Activated CD8-positive, alpha-beta memory T cell treated with anti-CD3 and anti-CD28 coated beads for 1 hour (primary cell): ENCODE measurements at places on chromosomes 3 and 15.

GRCh38 chr15:52361975-52362494 is 66.4 kb upstream of the MYO5C start:
- no peak for DNase-seq

GRCh38 chr15:36449084-36449661 is 130.3 kb upstream of the CDIN1 start:
- no peak for DNase-seq

DNA sequence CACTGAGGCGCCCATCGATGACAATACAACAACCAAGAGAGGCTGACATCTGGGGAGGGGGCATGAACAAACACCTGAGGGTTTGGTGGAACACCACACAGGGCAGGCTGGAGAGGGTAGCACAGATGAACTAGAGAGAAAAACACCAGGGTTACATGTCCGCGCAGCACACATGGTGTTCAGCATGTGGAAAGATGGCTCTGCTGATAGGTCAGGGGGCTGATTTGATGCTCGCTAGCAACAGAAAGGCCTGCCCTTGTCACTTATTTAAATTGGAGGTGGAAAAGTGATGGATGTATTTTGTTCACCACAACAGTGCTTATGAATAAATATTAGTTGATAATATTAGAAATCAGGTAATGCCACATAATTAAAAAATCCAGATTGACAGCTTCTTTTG is 67.5 kb downstream of the FRMD4B start:
- DNase-seq, result no peak

DNA sequence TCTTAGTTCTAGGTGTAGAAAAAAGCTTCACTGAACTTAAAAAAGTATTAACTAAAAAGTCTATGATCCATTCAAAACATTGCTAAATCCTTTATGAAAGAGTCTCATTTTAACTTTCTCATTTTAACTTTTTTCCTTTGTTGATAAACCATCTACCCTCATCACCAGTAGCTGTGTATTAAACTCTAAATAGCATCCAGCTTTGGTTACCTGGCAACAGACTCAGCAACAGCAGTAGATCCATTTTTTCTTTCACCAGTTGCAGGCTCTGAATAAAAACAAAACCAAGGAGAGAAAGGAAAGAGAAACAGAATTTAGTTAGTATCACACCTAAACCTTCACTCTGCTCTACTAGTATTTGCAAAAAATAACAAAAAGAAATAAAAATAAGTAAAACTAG is 51.6 kb downstream of the TP53BP1 start:
- DNase-seq, result no peak

- DNase-seq, result no peak
Measured at GRCh38 chr3:57093971-57094535, 33.6 kb downstream of the SPATA12 start.

- DNase-seq, result no peak
Measured at GRCh38 chr3:57544181-57545125, at the start of gene DNAH12. Gene DNAH12, minus strand, starts transcription at chr3:57544344. Its CDS starts 1,474 bp downstream, at chr3:57542870.

GRCh38 chr3:57709559-57709958 is 16.7 kb upstream of the DENND6A start:
- DNase-seq, result no peak
